ENCODE measurements at places on chromosomes 16 and 17.

- DNase-seq: no peak
Measured at GRCh38 chr17:9830711-9831110, 5.0 kb downstream of the GLP2R start.

GRCh38 chr17:5286846-5287245 is 4.8 kb downstream of the RABEP1 start:
- DNase-seq: no peak

DNA sequence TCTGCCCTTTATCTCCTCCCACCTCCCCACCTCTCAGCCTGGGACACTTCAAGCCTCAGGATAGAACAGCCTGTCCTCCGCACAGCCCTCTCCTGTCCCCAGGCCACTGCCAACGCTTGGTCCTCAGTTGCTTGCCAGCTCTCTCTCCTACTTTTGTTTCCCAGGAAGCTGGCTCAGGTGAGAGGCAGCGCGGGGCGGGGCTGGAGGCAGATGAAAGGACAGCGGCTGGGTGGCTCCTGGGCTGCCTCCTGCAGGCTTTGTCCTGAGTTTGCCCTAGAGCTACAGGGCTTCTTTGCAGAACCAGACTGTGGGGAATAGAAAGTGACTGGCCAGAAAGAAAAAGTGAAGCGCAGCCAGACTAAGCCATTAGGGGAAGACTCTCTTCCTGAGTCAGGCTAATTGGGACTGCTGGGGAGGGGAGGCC is 48.2 kb upstream of the CDC42EP4 start:
- no peak for DNase-seq

DNA sequence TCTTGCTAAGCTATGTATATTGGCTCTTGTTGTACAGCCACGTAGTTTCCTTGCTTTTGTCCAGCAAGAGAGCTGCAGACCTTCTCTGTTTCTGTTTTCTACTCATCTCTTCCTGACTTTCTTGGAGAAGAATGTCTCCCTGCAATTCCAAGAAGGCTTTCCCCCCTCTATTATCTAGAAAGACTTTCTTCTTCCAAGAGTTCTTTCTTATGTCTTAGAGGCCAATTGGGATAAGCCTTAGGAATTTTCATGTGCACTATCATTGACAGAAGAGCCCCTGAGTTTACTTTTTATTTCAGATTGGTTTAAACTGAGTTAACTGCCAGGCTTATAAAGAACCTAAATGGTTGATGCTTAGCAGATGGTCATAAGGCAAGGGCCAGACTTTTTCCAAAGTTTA is 9.0 kb downstream of the CAPNS2 start:
- no peak for DNase-seq

DNA sequence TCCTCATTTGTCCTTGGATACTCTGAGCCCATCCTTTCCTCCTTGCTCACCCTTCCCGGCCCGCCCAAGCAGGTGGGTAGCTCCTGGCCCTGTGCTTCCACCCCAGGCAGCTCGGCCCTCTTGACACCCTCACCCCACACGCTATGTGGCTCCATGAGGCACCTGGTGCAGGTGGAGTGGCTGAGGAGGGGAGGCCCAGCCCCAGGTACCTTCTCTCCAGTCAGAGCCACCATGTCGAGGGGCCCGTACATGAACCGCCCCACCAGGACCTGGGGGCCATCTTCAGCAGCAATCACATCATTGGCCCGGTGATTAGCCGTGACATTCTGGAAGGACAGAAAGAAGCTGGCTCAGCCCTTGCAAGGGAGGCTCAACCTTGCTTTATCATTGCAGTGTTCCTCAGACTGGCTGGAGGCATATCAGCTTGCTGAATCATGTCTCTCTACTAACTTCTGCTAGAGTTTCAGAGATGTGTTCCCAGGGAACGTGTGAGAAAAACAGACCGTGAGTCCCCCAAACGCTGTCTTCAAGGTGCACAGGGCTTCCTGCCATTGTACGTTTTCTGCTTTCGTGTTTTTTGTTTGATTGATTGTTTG is 20.3 kb downstream of the PIMREG start:
- no peak for DNase-seq

DNA sequence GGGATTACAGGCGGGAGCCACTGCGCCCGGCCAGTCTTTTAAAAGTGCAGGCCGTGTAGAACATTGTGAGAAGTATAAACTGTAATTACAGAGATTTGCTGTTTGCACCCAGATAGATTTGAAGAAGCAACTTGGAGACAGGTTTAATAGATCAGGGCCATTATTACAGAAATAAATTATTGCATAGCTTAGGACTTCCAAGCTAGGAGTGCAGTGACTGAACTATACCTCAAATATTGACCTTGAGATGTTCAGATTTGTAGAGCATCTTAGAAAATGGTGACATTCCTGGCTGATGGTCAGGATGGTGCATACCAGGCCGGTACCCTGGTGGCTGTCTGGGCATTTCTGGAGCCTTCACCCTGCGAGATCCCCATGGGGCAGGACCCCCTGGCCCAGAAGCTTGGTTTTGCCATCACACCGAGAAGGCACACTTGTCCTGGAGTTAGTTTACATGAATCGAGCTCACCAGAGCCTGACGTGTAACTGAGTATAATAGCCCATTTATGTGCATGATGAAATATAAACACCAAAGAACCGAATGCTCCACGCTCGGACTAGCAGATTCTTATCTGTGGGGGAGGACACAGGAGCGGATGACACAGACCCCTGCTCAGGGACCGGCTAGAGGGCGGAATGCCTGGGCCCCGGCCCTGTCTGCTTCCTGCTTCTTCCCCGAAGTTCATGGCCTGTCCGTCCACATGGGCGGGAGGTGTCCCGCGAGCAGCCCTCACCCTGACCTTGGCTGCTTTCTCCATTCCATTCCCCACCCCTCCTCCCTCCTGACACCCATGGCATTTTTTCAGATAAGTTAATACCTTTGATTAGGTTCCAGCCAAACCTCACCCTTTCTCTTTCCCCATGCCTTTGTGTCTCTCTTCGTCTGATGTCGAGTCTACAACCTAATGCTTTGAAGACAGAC is 32.1 kb downstream of the CCDC40 start:
- DNase-seq: peak; percentile 77

DNA sequence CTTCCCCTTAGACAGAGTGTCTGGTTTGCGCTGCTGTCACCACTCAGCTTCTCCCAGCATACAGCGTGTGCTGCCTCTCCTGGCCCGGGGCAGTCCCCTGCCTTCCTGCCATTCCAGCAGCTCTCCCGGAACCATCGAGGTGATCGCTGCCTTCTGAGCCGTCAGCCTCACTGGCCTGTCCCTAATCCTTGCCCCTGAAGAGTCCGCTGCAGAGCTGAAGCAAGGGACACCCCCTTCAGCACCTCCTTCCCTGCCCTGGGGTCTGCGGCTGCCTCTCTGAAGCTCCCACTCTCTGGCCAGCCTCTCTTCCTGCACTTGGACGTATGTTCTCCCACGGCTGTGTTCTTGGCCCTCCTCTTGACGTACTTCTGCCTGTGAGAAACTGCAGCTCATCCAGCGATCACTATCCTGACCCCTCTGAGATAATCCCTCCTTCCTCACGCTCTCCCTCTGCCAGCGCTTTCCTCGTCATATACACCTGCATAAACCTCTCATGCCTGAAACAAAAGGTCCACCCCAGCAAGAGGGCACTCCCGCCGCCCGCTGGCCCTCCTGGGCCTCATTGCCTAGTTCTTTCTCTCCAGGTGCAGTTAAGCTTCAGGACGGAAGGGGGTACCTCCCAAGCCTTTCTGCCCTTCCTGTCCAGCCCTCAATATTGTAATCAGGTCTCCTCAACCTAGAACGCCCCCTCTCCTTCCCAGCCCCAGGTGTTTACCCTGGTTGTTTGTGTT is 220.6 kb upstream of the CHMP6 start:
- DNase-seq: no peak

- no peak for DNase-seq
Measured at GRCh38 chr17:39765175-39765574, 27.4 kb downstream of the GRB7 start.

DNA sequence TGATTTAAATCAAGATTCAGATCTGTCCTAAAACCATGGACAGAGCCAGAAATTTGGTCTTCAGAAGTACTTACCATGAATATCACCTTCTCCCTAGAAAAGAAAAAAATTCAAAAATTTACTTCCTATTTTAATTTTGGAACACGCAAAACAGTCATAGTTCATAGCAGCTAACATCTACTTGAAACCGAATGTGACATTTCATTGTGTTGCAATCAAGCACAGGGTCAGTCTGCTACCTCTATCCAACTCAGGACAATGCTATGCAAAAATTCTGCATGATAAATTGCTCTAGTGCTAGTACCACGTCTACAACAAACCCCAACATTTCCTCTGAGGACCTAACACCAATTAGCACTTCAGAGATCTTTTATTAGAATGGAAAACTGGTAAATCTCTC is 7.7 kb downstream of the JPT1 start:
- DNase-seq: no peak

- DNase-seq: peak; percentile 88
Measured at GRCh38 chr16:89860747-89861304, 12.6 kb upstream of the TCF25 start.

DNA sequence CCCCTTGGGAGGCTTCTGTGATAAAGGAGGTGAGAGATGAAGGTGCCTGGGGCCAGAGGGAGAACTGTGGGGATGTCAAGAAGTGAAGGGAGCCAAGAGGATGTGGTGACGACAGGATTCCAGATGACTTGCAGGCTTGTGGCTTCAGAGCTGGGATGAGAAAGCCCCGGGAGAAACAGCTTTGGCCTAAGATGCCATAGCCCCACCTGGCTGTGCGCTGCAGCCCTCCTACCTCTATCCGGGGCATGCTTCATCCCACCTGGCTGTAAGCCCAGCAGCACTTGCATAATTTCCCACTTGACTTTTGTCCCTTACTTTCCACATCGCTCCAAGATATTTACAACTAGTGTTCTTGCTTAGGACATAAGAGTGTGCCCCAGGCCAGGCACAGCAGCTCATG is 29.3 kb downstream of the GINS3 start:
- DNase-seq: no peak

- no peak for DNase-seq
Measured at GRCh38 chr16:57893559-57894389, 77.2 kb downstream of the CNGB1 start.

DNA sequence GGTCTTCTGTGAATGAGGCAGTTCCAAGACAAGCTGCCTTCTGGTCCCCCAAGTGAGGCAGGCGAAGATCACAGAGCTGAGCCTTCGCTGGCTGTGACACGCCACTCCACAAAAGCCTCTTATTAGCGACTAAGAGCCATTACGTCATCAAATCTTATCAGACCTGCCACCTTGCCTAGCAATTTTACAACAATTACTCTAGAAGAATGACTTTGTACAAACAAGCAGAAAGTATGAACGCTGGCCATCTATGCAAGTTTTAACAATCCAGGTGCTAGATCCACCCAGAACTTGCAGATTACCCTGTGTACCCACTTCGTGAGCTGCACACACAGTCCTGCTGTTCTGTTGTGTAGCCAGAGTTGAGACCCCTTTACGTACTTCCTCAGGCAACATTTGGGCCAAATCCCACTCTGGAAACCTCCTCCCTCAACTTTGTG is 3.8 kb upstream of the ICAM2 start:
- no peak for DNase-seq

GRCh38 chr17:75875940-75876189 is 2.5 kb downstream of the TRIM47 start:
- no peak for DNase-seq
